ENCODE measurements at places on chromosomes 5 and 9. TPM values are rescaled to one million over a fixed set of nuclear protein-coding genes. Genes with fewer than 3 reads are reported as not detected.

GRIA1 gene
- total RNA-seq: not detected

PAPPA gene
- 33.6 TPM for total RNA-seq

SLC45A2 gene
- total RNA-seq: not detected

SH3TC2 gene
- total RNA-seq: 0.59 TPM

PSMB7 gene
- 339 TPM for total RNA-seq

CDH9 gene
- not detected for total RNA-seq

HTR4 gene
- not detected for total RNA-seq

BAAT gene
- total RNA-seq: 0.43 TPM

SLC25A48 gene
- total RNA-seq: 0.15 TPM

ECM2 gene
- 0.21 TPM for total RNA-seq

CCDC192 gene
- not detected for total RNA-seq

KIF4B gene
- total RNA-seq: not detected

ZNF879 gene
- 0.60 TPM for total RNA-seq

FAM221B gene
- total RNA-seq: not detected

FAM200C gene
- 2.2 TPM for total RNA-seq

FREM1 gene
- total RNA-seq: not detected

MAP1B gene
- total RNA-seq: 41.8 TPM

PCDHB15 gene
- total RNA-seq: 0.10 TPM

PRRT1B gene
- total RNA-seq: 0.97 TPM

C5orf63 gene
- 4.1 TPM for total RNA-seq

TMEM232 gene
- total RNA-seq: not detected

MACROH2A1 gene
- total RNA-seq: 206 TPM

CAPSL gene
- not detected for total RNA-seq

MLANA gene
- not detected for total RNA-seq

ARL14EPL gene
- 0.19 TPM for total RNA-seq

ACTL7A gene
- total RNA-seq: not detected

DRD1 gene
- total RNA-seq: 0.51 TPM

DDX46 gene
- 65.4 TPM for total RNA-seq

CTXN3 gene
- total RNA-seq: not detected

CORO2A gene
- total RNA-seq: 0.52 TPM

TRPM3 gene
- not detected for total RNA-seq

EPB41L4B gene
- total RNA-seq: 11.1 TPM

CDKN2A gene
- not detected for total RNA-seq

ANP32B gene
- 327 TPM for total RNA-seq

CDX1 gene
- not detected for total RNA-seq

FGFR4 gene
- 22.3 TPM for total RNA-seq

OR2V1 gene
- not detected for total RNA-seq

GPR151 gene
- total RNA-seq: not detected

PCA3 gene
- total RNA-seq: not detected

COL27A1 gene
- total RNA-seq: 11.1 TPM

LURAP1L gene
- total RNA-seq: 14.6 TPM

NFIB gene
- total RNA-seq: 10.1 TPM

OR1Q1 gene
- not detected for total RNA-seq

IFNA6 gene
- not detected for total RNA-seq

IRX4 gene
- 0.42 TPM for total RNA-seq

ADAMTS13 gene
- 0.45 TPM for total RNA-seq

PCDHGB5 gene
- total RNA-seq: 2.1 TPM

SH3RF2 gene
- 3.2 TPM for total RNA-seq

MARCHF11 gene
- not detected for total RNA-seq

NIM1K gene
- total RNA-seq: 0.08 TPM

INSL6 gene
- total RNA-seq: not detected

UBE2QL1 gene
- 0.15 TPM for total RNA-seq

Measured in A549 treated with RU486 at 1 μM for 4 hours (cell line).